ENCODE measurements at places on chromosomes 2 and 18. TPM values are rescaled to one million over a fixed set of nuclear protein-coding genes. Genes with fewer than 3 reads are reported as not detected.

The TMEM200C gene
- total RNA-seq = 1.7 TPM

The FSHR gene
- not detected for total RNA-seq

The HOXD10 gene
- total RNA-seq = not detected

The MYCN gene
- not detected for total RNA-seq

The EXOC6B gene
- 29.7 TPM for total RNA-seq

The UGT1A4 gene
- not detected for total RNA-seq

The MGAT4A gene
- under 0.01 TPM for total RNA-seq

The HRH4 gene
- not detected for total RNA-seq

The WDR43 gene
- 300 TPM for total RNA-seq

The PDCD1 gene
- total RNA-seq = not detected

The TBR1 gene
- total RNA-seq = not detected

The BCL2 gene
- total RNA-seq = 0.54 TPM

The ATP6V1C2 gene
- not detected for total RNA-seq

The TYMS gene
- 26.7 TPM for total RNA-seq

The PLEK gene
- total RNA-seq = under 0.01 TPM

The SLC40A1 gene
- 5.0 TPM for total RNA-seq

The CD8B2 gene
- total RNA-seq = not detected

The SLC39A6 gene
- 91.9 TPM for total RNA-seq

The NDUFAF7 gene
- total RNA-seq = 12.8 TPM

The FBLN7 gene
- total RNA-seq = under 0.01 TPM

The ICOS gene
- not detected for total RNA-seq

The SCYGR4 gene
- not detected for total RNA-seq

The ZNF804A gene
- total RNA-seq = 3.3 TPM

The LINC00305 gene
- not detected for total RNA-seq

The CTIF gene
- 25.1 TPM for total RNA-seq

The ANKRD62 gene
- not detected for total RNA-seq

The WNT10A gene
- not detected for total RNA-seq

The CCDC102B gene
- 0.54 TPM for total RNA-seq

The ALLC gene
- total RNA-seq = not detected

The TNFAIP6 gene
- 2.2 TPM for total RNA-seq

The PIGN gene
- total RNA-seq = 17.9 TPM

The RFX8 gene
- 1.9 TPM for total RNA-seq

The RBM43 gene
- total RNA-seq = 1.6 TPM

The COPS8 gene
- 61.4 TPM for total RNA-seq

The STARD6 gene
- 0.28 TPM for total RNA-seq

The SERPINB7 gene
- total RNA-seq = 100 TPM

The FTCDNL1 gene
- 0.18 TPM for total RNA-seq

The SIX3 gene
- not detected for total RNA-seq

The KCTD1 gene
- total RNA-seq = 4.7 TPM

The ZAP70 gene
- total RNA-seq = not detected

The ATIC gene
- total RNA-seq = 29.4 TPM

The ERFE gene
- total RNA-seq = 0.56 TPM

The SH2D6 gene
- 0.36 TPM for total RNA-seq

The SPP2 gene
- total RNA-seq = not detected

The SLC5A7 gene
- not detected for total RNA-seq

The POLE4 gene
- 16.7 TPM for total RNA-seq

The COL4A3 gene
- total RNA-seq = not detected

The ARL5A gene
- total RNA-seq = 45.5 TPM

The ACTR1B gene
- total RNA-seq = 34.2 TPM

The SP9 gene
- total RNA-seq = not detected

The GPR55 gene
- not detected for total RNA-seq

The NOL4 gene
- not detected for total RNA-seq

The MATN3 gene
- total RNA-seq = 1.1 TPM

The SOCS6 gene
- total RNA-seq = 53.9 TPM

The GPBAR1 gene
- total RNA-seq = not detected

The TMEM247 gene
- not detected for total RNA-seq

The KATNAL2 gene
- 1.4 TPM for total RNA-seq

The C2orf66 gene
- not detected for total RNA-seq

The AMER3 gene
- not detected for total RNA-seq

The GAREM1 gene
- 2.3 TPM for total RNA-seq

Data from IMR-90 (cell line).